ENCODE measurements at places on chromosomes 1 and 21.

GRCh38 chr1:184947497-184948256 is 26.6 kb downstream of the NIBAN1 start:
- DNase-seq: no peak

DNA sequence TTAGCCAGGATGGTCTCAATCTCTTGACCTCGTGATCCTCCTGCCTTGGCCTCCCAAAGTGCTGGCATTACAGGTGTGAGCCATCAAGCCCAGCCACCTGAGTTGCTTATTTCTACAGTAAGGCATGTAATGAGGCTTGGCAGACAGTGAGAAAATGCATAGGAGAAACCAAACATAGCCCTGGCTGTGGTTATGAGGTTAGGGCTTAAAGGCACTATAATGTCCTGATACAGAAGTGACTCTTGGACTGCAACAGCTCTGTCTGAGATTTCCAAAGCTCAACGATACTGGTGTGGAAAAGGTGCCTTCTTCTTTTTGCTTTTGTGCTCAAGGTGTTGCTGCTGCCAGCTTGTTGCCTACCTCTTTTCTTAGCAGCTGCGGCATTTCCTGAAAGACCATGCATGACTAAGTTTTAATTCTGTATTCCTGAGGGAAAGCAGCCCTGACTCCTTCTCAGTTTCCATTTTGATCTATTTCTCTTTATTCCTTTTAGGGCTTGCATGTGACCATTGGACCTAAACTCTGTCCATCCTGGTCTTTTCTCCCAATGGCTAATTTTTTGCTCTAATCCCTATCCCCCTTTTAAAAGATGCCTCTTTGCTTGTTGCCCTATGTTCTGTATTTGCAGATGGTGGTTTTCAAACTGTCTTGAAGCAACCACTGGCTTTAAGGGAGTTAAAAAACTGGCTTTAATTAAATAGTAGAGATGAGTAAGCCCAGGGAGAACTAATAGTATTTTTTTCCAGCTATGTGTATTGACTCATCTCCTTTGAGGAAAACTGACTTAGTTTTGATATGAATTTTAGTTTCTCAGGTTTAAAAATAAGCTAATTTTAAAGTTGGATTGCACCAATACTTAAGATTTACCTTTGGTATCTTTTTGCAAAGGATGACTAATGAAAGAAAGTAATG is 70.3 kb downstream of the KIF1B start:
- no peak for DNase-seq

- no peak for DNase-seq
Observed at GRCh38 chr1:15452216-15452615, 4.3 kb upstream of the CELA2A start.

- DNase-seq: peak; percentile 6
Observed at GRCh38 chr1:67052741-67053534, 1.0 kb downstream of the SLC35D1 start.

DNA sequence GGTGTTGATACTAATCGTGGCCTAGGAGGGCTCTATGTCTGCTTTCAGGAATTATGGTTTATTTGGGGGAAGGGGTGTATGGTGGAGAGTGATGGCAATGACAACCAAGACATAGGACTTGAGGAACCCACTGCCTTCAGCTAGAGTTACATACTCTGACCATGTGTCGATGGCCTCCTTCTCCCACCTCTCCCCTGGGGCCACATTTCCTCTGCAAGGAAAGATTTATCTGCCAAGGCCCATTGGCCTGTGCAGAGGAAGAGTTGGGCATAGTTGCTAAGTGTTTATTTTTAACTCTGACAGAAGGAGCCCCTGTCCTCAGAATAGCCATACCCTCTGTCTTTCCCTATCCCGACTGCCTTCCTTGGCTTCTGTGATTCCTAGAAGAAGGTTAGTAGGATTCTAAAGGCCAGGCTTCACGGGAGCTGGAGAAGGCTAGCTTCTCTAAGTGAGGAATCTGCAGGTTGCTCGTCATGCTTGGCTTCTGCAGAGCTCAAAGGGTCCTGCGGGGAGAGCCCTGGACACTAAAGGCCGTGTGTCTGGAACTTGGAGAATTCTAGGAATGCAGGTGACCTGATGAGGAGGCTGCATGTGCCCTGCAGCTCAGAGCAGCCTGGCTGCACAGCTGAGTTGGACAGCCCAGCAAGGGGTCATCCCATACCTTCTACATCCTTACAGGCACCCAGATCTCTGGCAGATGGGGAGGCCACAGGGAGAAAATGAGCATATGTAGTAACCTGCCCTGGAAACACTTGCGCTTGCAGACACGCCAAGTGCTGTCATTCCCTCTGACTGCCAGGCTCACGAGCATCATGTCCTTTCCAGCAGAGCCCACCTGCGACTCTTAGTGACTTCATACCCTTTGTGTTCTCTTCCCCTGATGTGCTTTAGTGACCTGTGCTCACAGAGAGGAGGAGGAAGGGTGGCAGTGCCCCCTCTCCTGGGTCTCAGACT is 9.7 kb downstream of the MAPKAPK2 start:
- no peak for DNase-seq

- DNase-seq: no peak
Observed at GRCh38 chr21:26432410-26432809, 140.7 kb downstream of the CYYR1 start.

GRCh38 chr21:44867999-44868700 is 5.3 kb downstream of the PTTG1IP start:
- peak; percentile 60 for DNase-seq

DNA sequence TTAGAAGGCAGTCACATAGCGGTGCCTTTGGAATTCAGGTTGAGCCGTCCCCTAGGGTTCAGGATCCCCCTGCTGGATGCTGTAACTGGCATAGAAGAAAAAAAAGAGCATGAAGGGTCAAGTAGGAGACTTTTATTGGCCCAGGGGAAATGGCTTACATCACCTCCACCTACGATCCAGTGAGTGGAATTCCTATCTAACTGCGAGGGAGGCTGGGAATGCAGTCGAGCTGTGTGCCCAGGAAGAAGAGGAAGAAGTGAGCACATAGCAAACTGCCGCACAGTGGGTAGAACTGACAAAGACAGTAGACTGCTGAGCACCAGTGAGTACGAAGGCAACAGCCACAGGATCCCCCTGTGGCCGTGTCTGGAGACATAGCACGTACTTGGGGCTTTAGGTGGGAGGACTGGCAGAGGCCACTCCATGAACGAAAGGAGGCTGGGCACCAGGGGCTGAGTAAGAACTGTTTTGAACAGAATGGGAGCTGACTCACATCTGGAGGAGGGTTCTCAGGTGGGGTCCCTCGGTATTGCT is 79.2 kb downstream of the RNF220 start:
- DNase-seq: no peak

DNA sequence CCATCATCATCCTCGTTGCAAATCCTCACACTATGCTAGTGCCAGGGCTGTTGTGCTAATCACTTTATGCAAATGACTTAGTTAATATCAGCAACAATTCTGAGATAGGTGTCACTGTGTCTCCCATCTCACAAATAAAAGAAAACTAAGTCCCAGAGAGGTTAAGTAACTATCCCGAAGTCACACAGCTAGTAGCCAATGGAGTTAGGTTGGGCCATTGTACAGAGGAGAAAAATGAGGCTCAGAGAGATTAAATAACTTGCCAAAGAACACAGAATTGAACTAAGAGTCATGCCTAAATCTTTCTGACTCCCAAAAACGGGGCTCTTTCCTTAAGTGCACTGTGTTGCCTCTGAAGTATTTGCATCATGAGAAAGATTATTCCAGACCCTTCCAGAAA is 146.4 kb downstream of the MIS18A start:
- no peak for DNase-seq

- no peak for DNase-seq
Observed at GRCh38 chr1:108570128-108570527, 10.2 kb downstream of the EEIG2 start.

- no peak for DNase-seq
Observed at GRCh38 chr1:58395355-58395754, 151.2 kb downstream of the OMA1 start.

GRCh38 chr1:35725596-35725995 is 6.9 kb upstream of the C1orf216 start:
- no peak for DNase-seq

GRCh38 chr1:19289244-19289643 is 674 bp upstream of the AKR7A3 start:
- no peak for DNase-seq

- DNase-seq: no peak
Observed at GRCh38 chr21:45542667-45543370, 579 bp upstream of the SLC19A1 start.

- no peak for DNase-seq
Observed at GRCh38 chr1:107748531-107748930, 216.4 kb downstream of the VAV3 start.

DNA sequence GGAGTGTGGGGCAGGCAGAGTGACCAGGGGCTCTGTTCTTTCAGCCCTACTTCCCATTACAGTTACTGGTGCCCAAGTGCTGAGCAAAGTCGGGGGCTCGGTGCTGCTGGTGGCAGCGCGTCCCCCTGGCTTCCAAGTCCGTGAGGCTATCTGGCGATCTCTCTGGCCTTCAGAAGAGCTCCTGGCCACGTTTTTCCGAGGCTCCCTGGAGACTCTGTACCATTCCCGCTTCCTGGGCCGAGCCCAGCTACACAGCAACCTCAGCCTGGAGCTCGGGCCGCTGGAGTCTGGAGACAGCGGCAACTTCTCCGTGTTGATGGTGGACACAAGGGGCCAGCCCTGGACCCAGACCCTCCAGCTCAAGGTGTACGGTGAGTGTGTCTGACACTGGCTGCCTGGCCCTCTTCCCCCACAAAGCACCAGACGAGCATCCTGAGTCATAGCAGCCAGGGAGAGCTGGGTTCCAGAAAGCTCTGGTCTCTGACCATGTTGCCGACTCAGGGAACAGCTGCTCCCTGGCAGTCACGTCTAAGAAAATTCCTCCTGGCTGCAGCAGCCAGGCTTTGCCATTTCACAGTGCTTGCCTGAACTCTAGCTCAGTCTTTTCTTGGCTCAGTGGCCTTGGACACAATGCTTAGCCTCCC is 3.3 kb downstream of the SLAMF8 start:
- DNase-seq: no peak

DNA sequence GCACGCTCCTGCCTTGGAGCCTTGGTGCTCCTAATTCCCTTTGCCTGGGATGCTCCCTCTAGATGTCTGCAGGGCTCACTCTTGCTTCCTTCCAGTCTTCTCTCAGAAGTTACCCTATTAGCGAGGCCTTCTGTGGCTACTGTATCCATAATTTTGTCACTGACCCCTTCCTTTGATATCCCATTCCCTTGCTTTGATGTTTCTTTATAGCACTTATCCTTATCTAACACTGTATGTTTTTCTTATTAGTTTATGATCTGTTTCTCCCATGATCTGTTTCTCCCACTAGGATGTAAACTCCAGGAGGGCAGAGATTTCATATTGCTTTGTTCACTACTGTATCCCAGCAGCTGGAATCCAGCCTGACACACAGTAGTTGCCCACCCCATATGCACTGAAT is 263.4 kb downstream of the FOXD2 start:
- DNase-seq: no peak

- no peak for DNase-seq
Observed at GRCh38 chr1:182193908-182194550, 132.5 kb upstream of the ZNF648 start.

DNA sequence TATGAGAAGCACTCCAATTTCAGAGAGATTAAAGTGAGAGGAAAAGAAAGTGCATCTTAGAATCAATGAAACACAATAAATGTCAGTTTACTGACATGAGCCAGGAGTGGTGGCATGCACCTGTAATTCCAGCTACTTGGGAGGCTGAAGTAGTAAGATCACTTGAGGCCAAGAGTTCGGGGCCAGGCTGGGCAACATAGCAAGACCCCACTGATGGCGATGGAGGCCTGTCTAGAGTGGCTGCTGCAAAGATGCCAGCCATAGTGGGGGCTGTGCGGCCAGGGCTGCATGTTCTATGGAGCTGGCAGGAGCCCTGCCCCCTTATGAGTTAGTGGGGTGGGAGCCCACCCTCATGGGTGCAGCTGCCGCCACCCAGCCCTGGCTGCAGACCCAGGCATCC is 27.3 kb downstream of the ZCCHC17 start:
- no peak for DNase-seq

Data from stimulated activated naive CD4-positive, alpha-beta T cell (primary cell).